ENCODE measurements at places on chromosomes 5 and 9.

- DNase-seq: no peak
Measured at GRCh38 chr5:114830114-114830513, 339.6 kb downstream of the TRIM36 start.

DNA sequence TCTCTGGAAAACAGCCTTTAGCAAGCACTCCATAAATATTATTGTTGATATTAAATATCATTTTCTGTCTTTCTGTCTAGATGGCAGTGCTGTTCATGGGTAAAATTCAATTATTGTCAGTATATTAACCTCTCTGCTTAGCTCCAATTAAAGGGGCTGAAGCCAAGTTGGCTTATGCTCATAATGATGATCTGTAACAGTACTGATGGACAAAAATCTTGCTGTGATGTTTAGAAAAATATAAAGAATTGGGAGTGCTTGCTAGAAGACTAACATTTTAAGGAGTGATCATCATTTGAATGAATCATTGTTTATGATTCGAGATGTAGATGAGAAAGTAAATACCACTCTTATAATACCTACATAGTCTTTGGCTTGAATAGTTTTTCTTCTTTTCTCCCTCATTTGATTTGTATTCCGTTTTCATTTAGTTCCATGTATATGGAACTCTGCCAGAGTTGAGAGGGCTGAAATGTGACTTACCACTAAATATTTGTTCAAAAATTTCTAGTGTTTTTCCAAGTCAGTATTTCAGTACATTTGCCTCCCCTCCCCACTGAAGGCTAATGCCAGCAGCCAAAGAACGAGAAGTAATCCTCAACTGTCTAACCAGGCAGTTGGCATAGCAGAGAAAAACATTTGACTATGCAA, 538.3 kb downstream of the CSNK1G3 start:
- no peak for DNase-seq

DNA sequence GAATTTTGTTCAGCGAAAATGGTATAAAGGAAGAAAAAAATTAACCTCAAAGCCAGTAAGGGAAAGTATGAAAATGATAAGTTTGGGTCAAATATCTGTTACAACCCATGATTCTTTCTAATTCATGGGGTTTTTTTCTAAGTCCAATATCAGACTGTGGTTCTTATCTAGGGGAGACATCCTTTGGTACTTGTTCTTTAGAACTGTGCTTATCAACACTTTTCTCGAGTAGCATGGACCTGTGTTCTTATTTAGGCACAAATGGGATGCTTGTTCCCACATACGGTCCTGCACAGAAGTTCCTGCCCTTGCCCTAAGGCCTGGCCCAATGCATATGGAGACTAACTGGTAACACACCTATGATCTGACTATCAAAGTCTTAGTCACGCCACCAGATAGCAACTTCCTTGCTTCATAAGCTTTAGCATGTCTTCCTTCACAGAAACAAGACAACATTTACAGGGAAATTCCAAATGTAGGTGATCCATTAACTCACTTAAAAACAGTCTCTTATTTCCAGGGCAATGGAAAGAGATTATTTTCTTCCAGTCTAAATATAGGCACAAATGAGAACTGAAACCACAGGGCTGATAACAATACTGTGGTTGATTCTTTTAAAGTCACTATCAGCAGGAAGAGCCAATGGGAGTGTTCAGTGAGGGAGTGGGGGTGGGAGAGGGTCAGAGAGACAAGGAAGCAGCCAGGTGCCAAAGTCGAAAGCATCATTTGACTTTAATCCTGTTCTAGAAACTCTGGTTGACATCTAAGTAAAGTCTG, 268.8 kb upstream of the ANKRD55 start:
- DNase-seq: no peak

GRCh38 chr5:52269401-52269800, 518.3 kb upstream of the ITGA1 start:
- DNase-seq: no peak

- no peak for DNase-seq
Measured at GRCh38 chr9:92666236-92666635, 3.7 kb downstream of the IPPK start.

DNA sequence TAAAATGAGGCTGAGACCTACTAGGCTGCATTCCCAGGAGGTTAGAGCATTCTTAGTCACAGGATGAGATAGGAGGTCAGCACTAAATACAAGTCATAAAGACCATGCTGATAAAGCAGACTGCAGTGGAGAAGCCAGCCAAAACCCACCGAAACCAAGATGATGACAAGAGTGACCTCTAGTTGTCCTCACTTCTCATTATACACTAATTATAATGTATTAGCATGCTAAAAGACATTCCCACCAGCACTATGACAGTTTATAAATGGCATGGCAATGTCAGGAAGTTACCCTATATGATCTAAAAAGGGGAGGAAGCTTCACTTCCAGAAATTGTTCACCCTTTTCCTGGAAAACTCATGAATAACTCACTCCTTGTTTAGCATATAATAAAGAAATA, 88.6 kb downstream of the PLPPR1 start:
- DNase-seq: no peak

DNA sequence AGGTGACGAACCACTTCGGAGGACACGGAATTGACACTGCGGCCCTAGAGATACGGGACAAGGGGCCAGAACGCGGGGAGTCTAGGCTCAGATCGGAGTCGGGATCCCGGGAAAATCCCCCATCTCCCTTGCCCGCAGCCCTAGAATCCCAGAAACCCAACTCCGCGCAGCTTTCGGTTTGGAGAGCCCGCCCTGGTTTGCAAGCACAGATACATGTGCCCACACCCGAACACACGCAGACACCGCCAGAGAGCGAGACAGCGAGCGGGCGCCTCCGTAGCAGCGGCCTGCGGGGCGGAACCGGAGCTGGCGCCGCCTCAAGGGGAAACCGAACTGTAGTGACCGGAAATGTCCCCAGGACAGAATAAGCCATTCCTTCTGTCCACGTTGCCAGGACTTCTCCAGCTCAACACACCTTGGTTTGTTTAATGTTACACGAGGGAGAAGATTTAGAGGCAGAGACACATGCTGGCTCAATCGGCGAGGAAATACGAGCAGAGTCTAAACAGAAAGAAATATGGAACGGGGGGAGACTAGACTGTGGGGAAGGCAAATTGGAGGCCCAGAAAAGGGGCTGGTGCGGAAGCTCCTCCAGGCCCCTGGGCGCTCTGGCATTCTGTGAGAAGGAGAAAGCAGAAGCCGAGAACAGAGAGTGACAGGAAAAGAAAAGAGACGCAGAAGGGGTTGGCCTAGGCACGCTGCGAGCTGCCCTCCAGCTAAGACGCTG, 2.9 kb upstream of the PAX5 start:
- DNase-seq: no peak

- DNase-seq: no peak
Measured at GRCh38 chr5:141779503-141779973, 97.5 kb upstream of the ARAP3 start.

DNA sequence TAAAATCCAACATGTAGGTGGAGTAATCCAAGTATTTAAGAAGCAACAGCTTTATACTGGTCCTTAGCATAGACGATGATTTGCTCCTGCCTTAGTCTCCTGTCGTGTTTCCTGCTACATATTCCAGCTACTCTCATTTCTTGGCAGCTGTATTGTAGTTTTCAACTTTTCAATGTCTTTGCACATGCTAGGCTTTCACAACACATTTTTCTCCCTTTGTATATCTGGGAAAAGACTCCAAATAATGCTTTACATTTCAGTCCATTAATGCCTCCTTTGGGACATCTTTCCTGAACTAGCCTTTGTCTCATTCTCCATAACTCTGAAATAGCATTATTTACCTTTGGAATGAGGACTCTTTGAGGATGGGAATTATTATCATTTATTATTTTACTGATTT, 508.0 kb downstream of the PTPRD start:
- DNase-seq: no peak

DNA sequence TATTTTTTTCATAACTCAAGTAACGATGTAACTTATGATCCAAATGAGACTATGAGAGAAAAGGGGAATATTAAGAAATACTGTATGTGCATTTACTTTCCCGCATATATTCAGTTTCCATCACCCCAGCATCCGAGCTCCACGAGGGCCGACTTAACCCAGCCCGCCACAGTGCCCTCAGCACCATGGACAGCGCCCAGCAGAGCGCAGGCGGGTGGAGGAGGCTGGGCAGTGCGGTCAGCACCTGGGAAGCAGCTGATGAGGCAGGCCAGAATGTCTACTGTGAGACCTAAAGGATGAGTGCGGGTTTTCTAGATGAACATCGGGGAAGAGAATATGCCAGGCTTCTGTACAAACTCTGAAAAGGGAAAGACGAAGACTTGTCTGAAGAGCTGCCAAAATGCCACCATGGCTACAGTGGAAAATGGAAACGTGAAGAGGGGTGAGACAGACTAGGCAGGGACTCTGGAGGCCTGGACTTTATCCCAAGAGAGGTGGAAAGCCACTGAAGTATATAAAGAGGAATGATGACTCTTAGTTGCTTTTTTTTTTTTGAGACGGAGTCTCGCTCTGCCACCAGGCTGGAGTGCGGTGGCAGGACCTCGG, 34.5 kb upstream of the MED27 start:
- DNase-seq: peak; percentile 27

GRCh38 chr9:131278702-131279111, 2.4 kb upstream of the FAM78A start:
- DNase-seq: peak; percentile 73

DNA sequence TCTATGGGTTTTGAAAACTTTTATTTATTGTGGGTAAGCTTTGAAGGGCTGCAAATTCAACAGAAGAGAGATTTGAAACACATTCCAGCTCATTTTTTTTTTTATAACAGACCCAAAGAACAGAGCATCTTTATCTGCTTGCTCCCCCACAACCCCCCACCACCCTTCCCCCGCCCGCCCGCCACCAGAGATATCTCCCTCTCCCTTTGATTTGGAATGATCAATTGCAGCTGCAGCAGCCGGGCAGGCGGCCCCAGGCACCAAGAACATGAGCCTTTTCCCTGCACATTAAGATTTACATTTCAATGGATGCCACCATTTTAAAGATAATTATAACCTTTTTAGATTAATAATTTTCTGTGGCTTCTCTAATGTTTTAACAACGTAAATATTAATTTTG, 510.9 kb downstream of the ZNF608 start:
- no peak for DNase-seq

DNA sequence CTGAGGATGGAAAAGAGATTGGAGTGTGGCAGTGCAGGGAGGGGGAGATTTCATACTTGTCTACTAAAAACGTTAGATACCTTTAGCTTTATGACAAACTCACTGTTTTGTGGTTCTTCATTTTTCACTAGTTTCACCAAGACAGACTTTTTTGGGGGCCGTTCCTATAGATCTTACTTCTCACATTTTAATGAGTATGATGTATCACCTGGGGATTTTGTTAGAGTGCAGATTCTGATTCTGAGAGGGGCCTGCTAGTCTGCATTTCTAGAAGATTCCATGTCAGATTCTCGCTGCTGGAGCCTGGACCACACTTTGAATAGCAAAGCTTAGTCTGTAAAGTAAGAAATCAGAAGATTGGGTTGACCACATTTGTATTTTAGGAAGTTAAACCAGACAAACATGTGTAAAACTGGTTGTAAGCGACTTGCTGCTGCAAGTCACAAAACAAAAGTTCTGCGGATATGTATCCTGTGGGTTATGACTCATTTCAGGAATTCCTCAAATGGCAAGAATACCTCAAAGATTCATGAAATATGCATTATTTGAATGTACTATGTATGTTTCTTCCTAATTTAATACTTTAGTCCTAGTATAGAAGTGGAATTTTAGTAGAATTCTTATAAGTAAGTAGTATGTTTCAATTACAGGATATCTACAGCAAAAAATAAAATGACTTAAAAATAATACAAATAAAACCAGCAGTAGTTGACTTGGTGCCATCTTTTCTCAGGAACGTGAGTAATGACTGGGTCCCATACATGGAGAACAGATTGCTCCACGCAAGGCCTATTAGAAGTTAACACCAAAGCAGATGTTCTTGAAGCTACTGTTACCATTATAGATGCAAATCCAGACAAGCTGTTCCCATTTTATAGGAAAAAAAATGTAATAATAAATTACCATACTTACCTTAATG, 27.8 kb downstream of the NFIL3 start:
- peak; percentile 67 for DNase-seq

- DNase-seq: peak; percentile 26
Measured at GRCh38 chr9:134883040-134883782, 2.6 kb downstream of the FCN2 start.
